ENCODE measurements at places on chromosomes 2 and 18.

DNA sequence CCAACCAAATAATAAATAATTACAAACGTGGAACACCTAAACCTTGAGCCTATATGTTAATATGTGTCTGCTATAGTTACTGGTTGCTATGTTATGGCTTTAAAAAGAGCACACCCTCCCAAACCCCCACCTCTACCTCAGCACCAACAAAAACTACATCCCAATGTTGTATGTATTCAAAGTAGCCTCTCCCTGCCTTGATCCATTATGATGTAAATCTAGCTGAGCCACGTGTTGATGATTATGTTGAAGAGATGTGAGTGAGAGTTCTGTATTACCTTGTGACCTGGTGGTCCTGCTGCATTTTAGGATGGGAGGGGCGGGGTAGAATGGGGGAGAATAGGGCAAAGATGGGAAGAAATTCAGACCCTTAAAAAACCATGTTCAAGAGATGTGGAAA lies 4.8 kb downstream of the MFSD6 start:
- DNase-seq, result no peak

DNA sequence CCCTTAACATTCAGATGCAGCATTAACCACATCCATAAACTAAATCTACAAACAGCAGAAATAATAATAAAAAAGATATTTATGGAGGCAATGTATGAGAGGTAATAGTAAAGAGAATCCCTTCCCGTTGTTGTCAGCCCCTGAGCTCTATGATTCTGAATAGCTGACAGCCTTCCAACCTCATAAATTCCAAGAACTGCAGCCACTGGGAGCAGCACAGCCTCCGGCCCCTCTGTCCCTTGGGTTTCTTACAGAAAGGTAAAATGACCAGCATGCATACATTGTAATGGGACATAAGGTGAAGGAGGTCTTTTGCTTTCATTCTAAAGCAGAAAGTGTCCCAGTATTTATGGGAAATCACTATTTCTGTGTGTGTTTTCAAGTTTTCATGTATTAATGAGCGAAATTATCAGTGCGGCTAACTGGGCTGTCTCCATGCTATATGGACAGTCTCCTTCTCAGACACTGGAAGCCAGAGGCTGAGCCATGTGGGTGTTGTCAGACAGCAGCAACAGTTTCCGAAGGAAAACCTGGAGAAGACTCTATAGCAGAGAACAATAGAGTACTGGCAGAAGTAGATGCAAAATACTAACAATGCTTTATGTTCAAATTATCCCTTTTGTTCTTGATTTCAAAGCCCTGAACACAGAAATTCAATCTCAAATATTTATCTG lies 151.6 kb downstream of the LRRC30 start:
- no peak for DNase-seq

- DNase-seq, result no peak
Measured at GRCh38 chr2:70850925-70851324, 15.3 kb upstream of the CD207 start.

DNA sequence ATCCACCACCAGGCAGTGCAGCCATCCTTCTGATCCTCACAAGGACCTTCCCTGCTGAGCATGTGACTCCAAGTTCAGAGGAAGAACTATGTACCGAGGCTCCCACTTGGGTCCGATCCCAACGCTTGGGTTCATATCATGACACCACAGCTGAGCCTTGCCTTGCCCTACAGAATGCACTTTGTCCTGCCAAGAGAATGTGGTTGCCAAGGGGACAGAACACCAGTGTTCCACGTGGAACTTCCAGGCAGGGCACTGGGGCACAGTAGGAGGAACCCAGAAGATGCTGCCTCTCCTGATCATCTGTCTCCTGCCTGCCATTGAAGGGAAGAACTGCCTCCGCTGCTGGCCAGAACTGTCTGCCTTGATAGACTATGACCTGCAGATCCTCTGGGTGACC lies at the start of gene TEX51:
Gene TEX51, plus strand, starts transcription at position 255 of the 400 bp plus-strand sequence. Its CDS starts 29 bp downstream, at position 284.
- no peak for DNase-seq
